ENCODE measurements at places on chromosomes 12 and 14.

GRCh38 chr12:72146495-72146894 is 125.7 kb upstream of the TRHDE start:
- no peak for DNase-seq

GRCh38 chr12:91778938-91779400 is 366.7 kb downstream of the BTG1 start:
- DNase-seq: no peak

GRCh38 chr14:74444866-74445265 is 18.9 kb upstream of the SYNDIG1L start:
- DNase-seq: no peak

DNA sequence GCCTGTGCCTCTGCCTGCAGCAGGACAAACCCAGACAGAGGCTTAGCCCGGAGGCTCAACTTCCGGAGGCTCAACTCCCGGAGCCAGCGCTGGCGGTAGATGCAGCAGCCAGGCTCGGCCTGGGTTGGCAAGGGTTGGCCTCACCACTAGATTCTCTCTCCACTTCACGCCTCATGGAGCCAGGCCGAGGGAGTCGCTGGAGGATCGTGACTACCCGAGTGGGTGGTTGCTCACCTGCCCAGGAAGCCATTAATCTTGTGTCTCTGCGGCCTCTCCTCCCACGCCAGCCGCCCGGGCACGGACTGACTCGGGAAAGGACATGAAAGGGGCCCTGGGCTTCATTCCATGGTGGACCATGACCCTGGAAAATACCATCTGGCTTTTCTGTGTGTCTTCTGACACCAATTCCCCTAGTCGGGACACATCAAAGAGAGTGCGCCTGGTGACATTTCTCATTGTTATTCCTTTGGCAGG is 20.8 kb downstream of the ESRRB start:
- no peak for DNase-seq

GRCh38 chr12:11412731-11413130 is 17.4 kb upstream of the PRB2 start:
- no peak for DNase-seq

GRCh38 chr14:72416081-72416849 is 477.6 kb downstream of the DPF3 start:
- DNase-seq: no peak

Data from occipital lobe (tissue), 3 donors.